Iris pigment epithelial cell (primary cell): ENCODE measurements at places on chromosomes 7 and 10.

GRCh38 chr7:18357691-18358090, 137.9 kb upstream of the HDAC9 start:
- peak; percentile 16 for DNase-seq

DNA sequence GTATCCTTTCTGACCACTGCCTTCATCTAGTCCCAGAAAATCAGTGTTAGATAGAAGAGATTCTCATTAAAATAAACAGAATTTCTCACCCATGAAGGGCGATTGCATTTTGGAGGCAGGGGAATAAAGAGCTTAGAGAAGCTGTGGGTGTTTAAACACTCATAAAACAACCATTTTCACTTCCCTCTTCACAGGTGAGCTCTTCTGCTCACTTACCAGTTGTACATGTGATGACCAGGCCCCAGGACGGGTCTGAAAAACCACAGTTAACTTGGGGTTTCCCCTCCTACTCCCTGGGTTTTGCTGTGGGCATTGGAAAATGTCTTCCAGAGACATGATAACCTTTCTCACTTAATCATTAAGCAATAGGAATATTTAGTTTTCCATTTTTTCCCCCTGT, 411.6 kb upstream of the DPP6 start:
- DNase-seq, result no peak

- no peak for DNase-seq
Measured at GRCh38 chr10:71631007-71631861, 88.3 kb downstream of the C10orf105 start.

GRCh38 chr10:73053275-73053674, 43.4 kb downstream of the P4HA1 start:
- DNase-seq, result no peak
